Esophagus squamous epithelium (tissue), 5 donors: ENCODE measurements at places on chromosomes 6 and 20.

- DNase-seq, result no peak
These were observed 58.6 kb upstream of the ZNF217 start for GRCh38 chr20:53652090-53652858.

- no peak for DNase-seq
These were observed 2.9 kb downstream of the RAB32 start for GRCh38 chr6:146546443-146547043.

DNA sequence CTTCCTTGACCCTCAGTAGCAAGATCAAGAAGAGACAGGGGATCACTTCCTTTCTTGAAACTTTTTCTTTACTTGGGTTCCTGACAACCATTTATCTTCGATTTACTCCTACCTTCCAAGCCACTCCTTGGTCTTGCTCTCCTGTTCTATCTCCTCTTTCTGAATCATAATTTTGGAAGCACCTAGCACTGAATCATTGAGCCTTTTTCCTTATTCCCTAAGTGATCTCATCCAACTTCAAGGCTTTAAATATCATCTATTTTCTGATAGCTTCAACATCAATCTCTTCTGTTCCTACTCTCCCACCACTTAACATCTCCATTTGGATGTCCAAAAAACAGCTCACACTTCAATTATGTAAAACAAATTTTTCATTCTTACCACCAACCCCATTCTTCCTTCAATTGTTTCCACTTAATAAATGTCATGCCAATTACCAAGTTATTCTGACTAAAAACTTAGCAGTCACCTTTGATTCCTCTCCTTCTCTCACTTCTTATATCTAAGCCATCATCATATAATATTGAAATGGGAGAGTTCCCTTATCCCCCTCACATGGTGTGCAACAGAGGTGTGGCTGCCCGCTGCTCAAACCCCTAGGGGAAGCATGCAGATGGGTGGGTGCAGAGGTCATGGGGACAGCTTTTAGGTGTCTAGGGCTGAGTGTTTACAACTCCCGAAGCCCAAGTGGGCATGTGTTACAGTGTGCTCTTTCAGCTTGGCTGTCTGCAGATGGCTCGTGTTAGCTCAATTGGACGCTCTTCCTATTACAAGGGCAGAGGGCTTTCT is 23.4 kb upstream of the TRDN start:
- no peak for DNase-seq

DNA sequence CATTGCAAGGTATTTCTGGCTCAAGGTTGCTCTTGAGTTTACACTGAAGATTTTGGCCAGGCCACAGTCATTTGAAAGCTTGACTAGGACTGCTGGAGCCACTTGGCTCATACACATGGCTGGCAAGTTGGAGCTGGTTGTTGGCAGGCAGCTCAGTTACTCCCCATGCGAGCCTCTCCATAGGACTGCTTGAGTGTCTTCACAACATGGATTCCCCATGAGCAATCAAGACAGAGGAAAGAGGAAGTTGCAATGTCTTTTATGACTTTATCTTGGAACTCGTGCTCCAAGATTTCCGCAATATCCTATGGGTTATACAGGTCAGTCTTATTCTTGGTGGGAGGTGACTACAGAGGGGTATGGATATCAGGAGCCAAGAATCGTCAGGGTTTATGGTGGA is 1.4 kb upstream of the MANBAL start:
- DNase-seq, result no peak

DNA sequence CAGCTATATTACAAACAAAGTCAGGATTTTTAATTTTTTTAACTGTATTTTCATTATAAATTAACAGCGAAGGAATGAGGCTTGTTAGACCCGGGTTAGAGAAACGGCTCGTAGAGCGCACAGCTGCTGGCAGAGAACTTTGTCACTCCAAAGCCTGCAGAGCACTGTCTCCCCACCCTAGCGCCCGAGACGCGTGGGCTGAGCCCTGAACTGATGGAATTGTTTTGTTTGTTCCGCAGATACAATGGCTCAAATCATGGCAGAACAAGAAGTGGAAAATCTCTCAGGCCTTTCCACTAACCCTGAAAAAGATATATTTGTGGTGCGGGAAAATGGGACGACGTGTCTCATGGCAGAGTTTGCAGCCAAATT is 810 bp downstream of the LAMP5 start:
- no peak for DNase-seq

DNA sequence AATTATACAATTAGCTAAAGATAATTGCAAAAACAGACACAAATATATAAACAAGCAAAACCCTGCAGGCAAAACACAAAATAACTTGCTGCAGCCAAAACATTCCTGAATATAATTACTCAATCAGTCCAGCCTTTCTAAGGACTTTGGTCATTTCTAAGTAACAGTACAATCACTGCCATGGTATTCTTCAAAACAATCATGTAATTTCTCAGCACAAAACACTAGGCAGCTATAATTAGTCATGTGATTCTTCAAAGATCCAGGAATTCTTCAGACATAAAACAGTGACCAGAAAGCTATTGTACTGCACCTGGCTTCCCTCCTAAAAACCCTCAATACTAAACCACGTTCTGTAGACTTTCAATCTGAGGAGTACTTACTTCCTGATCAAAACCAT is 881.1 kb downstream of the EPHA7 start:
- no peak for DNase-seq

DNA sequence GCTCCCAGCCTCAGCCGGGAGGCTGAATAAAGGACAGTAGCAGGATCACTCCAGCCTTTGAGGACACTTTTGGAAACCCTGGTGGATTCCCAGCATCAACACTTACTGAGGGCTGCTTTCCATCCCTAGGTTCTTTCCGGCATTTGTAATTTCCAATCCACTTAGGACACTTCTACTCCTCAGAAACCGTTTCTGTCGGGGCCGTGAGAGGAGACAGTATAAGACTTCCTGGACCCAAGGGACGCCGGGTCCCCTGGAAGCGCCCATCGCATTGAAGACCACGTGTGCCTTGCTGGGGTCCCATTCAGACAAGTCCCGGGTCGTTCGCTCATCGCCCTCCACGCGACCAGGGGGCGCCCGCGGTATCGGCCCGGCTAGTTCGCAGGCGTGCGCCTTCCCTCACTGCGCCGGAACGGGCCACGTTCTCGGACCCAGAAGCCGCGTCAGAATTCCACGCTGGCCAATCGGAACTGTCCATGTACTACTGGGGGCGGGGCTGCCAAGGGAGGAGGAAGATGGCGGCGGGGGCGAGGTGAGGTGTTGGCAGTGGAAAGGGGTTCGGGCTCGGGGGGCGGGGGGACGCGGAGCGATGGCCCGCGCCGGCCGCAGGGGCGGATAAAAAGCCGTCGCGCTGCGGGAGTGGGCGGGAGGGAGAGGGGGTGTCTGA is at the start of gene NUS1:
Gene NUS1, plus strand, starts transcription at position 479 of the 667 bp plus-strand sequence. CDS start 202 bp downstream, outside the sequence.
- DNase-seq, result peak; percentile 83

- DNase-seq, result no peak
These were observed 46.4 kb downstream of the HEBP2 start for GRCh38 chr6:138450445-138450844.

- DNase-seq, result no peak
These were observed 133.7 kb upstream of the STMND1 start for GRCh38 chr6:16968101-16968500.
